ENCODE measurements at places on chromosomes 16 and 17.

DNA sequence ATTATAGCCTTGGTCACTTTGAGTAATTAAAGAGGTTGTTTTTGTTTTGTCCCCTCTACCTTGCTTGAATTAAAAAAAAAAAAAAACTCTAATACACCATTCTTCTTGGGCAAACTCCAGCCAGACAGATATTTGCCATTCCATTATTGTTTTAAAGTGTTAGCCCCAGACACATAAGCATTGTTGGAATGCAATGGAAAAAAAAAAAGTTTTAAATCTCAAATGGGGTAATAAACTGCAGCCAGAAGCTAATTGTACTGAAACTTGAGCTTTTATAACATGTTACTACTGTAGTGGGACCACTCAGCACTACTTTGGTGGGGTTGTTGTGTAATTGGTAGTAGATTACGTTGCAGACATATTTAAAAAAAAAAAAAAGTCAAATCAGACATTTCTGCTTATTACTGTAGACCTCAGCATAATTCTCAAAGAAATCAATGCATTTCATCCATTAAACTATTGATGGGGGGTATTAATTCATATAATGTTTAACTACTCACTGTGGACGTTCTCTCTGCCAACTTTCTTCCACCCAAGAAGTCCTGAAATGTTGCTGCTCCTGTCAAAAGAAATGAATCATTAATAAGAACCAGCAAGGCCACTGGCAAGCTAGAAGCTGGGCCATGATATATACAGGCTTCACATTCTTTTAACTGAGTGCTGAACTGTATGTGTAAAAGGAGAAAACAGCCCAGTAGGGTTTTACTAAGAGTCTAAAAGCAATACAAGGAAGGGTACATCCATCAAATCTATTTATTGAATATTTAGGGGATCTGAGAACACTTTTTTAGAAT, 626.6 kb upstream of the SOX9 start:
- no peak for DNase-seq

DNA sequence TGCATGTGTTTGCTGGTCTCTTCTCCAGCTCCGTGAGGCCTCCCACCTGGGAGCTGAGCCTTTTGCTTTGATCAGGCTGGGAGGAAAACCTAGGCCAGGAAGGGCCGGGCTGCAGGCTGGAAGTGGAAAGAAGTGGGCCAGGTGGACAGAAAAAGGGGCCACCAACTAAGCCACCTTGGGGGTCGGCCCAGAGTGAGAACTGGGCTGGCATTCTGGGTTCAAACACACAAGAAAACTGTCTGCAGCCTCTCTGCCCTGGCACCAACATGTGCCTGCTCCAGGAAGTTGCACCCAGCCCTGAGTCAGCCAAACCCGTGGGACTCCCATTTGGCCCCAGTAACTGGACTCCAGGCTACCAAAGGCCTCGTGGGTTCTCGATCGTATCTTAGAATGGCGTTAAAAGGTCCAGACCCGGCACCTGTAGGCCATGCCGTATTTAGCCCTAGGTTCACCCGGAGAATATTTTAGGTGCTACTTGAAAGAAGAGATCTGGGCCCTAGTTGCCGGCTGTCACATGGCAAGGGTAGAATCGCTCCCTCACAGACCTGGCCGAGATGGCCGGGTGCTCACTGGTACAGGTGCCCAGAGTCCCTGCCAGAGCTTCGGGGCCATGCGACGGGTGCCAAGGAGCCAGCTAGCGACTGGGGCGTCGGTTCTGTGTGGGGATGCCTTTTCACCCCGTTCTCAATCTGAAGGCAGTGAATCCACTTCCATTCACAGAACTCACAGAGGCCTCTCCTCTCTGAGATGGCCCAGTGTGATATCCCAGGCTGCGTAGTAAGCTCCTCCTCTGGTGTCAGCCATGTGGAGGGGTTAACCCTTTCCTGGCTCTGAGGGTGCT, 236.6 kb downstream of the MRTFB start:
- no peak for DNase-seq

DNA sequence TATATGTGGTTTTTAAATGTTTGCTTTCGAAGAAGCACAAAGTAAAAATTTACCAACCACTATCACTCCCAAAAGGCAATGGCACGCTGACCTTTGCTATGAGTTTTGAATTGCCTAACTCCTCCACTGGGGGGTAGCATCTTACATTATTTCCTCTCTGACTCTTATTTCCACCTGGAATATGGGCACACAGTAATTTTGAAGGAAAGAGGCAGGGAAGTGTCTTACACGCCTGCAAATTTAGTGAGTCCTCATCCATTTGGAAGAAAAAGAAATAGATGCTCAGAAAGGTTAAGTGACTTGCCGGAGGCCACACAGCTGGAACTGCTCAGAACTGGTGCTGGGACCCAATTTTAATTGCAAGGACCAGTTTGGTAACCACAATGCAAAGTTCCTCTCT, 29.9 kb upstream of the IRX6 start:
- no peak for DNase-seq

DNA sequence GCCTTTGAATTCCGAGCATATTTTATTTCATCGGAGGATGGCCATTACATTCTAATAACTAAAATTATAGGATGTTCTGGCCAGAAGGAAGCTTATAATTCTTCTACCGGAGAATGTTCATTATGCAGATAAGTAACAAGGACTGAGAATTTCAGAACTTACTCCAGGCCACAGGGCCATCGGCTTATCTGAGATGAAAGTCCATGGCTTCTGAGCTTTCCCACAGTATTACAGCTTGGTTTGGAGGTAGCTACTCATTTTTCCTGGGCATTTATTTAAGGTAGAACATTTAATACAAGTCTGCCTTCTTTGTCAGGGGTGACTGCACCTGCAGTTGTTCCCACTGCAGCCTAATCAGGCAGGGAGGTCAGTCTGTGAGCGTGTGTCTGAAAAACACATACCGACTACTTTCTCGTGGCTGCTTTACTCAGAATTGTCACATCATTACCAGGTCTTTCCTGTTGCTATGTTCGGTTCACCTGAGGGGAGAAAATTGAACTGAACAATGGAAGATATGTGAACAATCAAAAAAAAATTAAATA, 219.7 kb upstream of the CPHXL start:
- DNase-seq: no peak

DNA sequence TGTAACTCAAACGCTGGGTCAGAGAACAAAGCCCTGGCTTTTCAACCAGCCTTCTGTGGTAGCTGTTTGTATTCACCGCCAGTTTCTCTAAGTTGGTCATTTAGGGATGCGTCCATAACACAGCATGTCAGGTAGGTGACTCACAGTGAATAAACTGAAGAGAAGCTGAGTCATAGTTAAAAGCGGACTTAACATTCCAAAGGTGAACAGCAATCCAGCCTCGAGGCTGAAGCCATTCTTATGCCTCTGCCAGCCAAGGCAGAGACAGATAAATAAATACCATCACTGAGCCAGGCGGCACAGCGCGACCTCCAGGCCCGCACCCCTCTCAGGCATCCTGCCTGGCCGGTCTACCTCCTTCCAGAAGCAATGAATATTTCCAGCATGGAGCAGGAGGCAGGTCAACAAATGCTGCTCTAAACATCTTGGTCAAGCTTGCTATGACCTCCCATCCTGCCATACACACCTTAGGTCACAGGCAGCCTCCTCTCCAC, 12.4 kb upstream of the CACNG4 start:
- no peak for DNase-seq

DNA sequence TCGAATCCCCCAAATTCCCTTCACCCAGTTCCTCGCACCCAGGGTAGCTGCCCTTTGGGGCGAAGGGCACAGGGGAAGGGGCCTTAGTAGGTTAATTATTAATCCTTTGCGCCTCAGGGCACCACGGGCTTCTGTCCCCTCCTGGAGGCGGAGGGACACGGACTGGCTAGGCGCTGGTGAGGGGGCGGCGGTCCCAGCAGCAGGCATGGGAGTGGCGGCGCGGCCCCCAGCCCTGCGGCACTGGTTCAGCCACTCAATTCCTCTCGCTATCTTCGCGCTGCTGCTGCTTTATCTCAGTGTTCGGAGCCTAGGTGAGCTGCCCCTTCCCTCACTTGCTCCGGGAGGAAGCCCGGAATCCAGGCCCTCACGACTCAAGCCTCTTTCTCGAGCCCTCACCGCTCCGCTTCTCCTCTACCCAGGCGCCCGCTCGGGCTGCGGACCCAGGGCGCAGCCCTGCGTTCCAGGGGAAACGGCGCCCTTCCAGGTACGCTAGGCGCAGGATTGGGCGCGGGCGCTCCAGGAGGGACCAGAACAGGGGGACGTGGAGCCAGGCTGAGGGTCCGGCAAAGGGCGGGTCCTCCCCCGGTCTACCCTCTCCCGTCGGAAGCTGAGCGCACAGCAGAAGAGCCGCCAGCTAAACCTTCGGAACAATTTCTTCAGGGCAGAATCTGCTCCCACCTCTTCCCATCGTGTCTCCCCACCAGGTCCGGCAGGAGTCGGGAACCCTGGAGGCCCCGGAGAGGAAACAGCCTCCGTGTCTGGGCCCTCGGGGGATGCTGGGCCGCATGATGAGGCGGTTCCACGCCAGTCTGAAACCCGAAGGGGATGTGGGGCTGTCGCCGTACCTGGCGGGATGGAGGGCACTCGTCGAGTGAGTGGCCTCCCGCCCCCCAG, at the start of gene GLTPD2:
Gene GLTPD2 (plus strand): TSS at position 158 of the 894 bp plus-strand sequence. CDS start 48 bp downstream, at position 206.
- no peak for DNase-seq

DNA sequence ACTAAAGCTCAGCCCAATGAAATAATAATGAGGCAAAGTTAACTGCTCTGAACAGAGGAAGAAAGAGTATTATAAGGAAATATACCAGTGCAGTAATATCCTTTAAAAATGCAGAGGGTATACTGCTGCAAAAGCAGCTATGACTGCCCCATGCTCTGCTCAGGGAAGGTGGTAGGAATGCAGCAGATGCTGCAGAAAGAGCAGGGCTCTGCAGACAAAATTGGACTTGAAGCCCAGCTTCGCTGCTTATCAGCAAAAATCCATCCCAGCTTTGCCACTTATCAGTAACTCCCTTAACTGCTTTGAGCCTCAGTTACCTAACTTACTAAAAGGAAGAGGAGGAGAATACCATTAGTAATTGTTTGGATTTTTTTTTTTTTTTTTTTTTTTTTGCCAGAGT, 533.8 kb upstream of the CDH5 start:
- DNase-seq: no peak

GRCh38 chr17:48672340-48672739, 46.2 kb upstream of the HOXB9 start:
- DNase-seq: no peak

GRCh38 chr17:77449908-77450741, 309.4 kb downstream of the SEC14L1 start:
- DNase-seq: peak; percentile 82

DNA sequence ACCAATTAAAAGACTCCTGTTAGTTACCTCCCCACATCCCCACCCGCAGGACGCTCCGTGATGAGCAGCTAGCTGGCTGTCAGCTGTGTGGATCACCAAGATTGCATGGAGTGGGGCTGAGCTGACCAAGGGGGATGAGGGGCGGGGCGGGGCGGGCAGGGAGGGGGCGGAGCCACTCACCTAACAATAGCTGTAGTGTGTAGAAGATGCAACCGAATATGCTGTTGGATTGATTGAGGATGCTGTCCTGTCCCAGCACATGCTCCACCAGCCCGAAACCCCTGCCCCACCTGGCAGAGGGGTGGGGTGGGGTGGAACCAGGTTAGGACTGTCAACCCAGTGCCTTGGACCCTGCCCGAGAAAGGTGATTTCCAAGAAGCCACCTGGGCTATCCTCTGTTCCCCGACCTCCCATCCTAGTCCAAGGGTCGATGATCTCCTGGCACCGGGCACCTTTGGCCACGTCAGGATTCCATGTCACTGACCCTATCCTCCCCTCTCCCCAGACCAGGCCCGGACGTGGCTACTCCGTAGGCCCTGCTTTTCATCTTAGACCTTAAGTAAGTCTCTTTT, 1.4 kb downstream of the VKORC1 start:
- peak; percentile 30 for DNase-seq

Data from heart left ventricle (tissue), 16 donors.